ENCODE measurements at places on chromosomes 11 and 22.

GRCh38 chr11:100512475-100512874, 174.6 kb upstream of the ARHGAP42 start:
- no peak for DNase-seq

DNA sequence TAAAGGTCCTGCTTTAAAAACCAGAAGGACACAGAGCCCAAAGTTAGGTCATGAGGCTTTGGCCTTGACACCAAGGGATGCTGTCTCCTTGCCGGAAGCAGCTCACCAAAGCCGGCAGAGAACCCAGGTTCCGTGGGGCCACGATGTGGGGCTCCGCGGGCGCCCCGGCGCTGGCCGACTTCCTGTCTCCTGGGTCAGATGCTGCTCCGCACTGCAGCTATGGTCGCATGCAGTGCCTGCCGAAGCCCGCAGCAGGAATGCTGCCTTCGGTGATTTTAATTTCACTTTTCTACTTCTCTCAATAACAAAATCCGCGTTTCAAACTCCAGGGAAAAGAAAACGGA, 454 bp upstream of the OTUB1 start:
- no peak for DNase-seq

DNA sequence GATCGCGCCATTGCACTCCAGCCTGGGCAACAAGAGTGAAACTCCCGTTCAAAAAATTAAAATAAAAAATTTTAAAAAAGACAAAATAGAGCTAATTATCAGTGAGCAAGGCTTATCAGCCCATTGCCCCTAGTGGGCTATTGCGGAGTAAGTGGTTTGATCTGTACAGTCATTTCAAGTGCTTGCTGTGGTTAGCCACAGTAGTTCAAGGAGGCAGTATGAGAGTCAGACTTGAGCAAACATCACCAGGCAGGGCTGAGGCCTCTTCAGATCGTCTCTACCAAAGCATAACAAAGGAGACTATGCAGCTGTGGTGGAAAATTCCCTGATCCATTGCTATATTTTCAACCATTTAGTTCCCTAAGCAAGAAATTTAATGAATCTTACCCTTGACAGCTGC, 4.3 kb upstream of the SBF2 start:
- DNase-seq = no peak

DNA sequence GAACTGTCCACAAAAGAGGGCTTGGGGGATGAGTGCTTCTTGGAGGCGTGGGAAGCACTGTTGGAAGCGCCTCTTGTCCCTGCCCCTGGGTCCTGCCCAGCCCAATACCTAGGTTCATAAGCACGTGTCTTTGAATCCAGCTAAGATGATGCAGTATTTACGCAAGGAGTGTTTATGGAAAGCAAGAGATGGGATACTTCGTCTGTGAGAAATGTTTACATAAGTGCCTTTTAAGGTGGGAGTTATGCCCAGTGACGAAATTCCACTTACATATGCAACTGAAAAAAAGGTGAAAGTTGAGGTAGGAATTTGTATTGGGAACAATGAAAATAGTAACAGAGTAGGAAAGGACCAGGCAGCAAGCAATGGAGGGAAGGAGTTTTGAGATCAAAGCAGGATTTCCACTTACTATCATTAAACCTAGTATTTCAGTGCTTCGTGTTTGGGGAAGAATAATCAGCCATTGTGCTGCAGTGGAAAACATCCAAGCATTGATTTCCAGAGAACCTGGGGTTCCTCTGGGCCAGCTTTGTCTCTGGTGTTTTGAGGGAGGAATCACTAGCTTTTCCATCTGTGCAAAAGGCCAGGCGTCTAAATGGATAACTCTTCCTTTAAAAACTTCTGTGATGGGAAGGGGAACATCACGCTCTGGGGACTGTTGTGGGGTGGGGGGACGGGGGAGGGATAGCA, 115.3 kb upstream of the TTC12 start:
- peak; percentile 12 for DNase-seq

DNA sequence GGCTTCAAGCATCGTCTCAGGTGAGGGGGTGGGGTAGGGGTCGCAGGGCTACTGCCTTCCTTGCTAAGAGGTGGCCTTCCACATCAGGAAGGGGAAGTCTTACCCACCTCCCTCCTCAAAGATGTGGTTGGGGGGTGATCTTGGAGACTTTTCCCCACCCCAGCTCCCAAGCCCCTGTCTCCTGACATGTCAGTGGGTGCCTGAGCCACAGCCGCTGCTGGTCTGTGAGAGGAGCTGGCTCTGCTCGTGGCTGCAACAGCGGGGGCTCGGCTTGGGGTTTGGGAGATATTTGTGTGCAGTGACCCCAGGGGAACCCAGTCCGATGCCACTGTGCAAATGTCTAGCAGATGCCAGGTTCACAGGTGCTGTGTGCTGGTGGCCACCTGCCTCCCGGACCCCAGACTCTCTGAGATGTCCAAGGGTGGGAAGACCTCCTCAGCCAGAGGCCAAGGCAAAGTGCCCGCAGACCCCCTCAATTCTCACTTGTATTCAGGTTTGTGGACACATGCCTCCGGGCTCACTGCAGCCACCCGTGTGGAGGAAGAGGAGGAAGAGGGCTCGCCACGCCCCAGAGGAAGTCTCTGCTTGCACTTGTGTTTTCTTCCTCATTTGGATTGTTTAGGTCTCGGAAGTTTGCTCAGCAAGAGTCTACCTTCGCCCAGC, 1.9 kb downstream of the KCNQ1 start:
- DNase-seq = no peak

GRCh38 chr11:128018692-128019091, 568.7 kb downstream of the ETS1 start:
- DNase-seq = no peak

DNA sequence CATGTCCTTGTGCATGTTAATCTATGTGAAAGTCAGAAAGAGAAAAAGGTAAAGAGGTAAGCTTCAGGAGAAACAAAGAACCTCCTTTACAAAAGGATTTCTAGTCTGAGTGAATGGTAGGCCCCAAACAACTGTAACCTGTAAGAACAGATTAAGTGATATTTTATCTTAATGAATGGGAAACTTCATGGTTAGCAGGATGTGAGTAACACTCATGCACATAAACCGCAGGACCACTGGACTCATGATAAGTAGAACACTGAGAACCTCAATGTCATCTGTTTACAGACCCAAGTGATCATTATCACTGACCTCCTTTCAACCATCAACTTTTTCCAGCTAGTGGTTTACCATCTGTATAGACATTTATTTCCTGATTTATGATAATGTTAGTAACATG, 19.9 kb downstream of the OR8G5 start:
- DNase-seq = no peak

DNA sequence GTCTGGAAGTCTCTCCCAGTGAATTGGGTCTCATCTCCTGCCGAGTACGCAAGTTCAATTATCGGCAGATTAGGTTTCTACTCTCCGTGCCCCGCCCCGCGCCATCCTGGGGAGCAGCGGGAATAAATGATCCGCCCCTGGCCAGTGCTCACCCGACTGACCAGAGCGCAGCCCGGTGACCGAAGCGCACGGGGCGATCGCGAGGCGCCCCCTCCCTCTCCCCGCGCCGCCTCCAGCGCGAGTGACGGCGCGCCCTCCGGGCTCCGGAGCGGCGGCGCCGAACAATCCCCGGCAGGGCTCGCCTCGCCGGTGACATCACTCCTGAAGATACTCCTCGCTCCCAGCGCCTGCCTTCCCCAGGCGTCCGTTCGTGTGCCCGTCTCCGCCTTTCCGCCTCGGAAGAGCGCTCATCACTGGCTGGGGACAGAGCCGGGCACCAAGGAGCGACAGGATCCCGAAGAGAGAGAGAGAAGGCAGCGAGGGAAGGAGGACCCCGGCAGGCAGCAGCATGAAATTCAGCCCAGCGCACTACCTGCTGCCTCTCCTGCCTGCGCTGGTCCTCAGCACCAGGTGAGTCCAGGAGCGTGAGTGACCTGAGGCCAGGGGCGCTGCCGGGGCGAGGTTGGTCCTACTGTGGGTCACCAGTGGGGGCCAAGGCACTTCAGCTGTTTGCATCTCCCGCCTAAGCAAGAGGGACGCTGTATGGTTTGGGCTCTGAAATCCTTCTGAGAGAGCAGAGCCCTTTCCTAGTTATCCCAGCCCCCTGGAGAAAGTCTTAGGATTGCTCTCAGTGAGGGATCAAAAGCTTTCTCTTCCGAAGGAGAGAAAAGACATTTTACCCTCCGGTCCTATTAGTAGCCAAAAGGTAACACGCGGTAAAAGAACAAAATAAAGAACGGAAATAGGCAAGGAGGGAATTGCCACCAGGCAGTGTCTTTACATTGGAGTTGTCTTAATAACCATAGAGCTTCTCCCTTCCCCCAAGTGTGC, at the start of gene LUZP2:
LUZP2 (plus strand) TSS at position 318 of the 990 bp plus-strand sequence.
- peak; percentile 39 for DNase-seq

- no peak for DNase-seq
Observed at GRCh38 chr11:112805658-112806057, 155.6 kb upstream of the NCAM1 start.

DNA sequence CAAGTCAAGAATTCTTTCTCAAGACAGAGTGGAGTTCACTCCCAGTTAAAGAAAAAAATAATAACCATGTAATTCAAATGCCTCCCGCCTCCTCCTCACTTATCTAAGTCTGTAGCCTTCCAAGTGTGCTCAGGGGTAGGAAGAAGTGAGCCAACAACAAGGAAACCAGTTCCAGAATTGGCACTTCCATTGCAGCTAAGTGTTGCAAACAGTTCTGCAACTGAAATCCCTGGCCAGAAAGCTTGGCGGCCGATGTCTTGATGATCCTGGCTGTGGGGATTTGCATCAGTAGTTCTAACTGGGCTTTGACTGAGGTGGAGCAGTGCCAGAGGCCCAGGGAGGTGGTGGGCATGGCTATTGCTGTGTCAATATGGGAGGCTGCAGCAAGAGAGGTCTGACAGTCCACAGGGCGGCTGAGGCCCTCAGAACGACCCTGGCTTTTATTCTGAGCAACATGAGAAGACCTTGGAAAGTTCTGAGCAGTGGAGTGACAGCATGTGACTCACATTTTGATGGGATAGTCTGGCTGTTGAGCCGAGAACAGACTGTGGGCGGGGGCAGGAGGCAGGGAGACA, 19.2 kb downstream of the DHCR7 start:
- no peak for DNase-seq

- DNase-seq = no peak
Observed at GRCh38 chr11:117199053-117199915, at the start of gene TAGLN. TAGLN (plus strand) TSS chr11:117199370; CDS start chr11:117203014, 3,644 bp downstream.

GRCh38 chr11:68213135-68213515, at the start of gene KMT5B:
KMT5B (minus strand) TSS chr11:68213296; CDS start chr11:68190076, 23,220 bp downstream.
- no peak for DNase-seq

DNA sequence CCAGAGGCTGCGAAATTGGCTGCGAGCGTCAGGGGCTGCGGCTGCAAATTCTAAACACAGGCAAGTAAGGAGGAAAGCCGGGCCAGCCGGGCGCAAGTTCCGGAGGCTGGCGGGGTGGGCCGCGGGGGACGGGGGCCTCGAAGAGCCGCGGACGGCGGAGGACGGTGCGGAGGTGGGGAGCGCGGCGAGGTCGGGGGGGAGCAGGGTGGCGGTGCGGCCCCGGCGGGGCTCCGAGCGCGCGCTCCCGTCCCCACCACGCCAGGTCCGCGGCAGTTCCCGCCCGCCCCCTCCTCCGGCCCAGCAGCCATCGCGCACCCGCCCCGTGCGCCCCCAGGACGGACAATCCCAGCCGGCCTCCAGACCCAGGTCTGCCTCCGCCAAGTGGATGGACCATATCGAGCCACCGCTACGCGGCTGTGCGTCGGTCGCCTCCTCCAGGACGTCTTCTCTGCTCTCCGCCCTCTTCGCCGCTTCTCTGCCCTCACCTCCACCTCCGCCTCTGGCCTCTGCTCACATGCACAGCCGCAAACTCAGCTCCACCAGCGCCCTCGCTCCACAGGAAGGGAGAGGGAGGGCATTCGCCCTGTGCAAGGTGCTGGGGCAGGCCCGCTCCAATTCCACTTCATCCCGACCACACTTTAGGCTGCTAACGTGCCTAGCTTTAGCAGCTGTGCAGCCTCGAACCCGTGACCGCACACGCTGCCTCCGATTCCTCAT, 7.2 kb downstream of the ELFN2 start:
- no peak for DNase-seq

GRCh38 chr11:33307984-33308383, 50.8 kb downstream of the HIPK3 start:
- no peak for DNase-seq

- DNase-seq = no peak
Observed at GRCh38 chr11:2460540-2461252, 15.9 kb downstream of the KCNQ1 start.

DNA sequence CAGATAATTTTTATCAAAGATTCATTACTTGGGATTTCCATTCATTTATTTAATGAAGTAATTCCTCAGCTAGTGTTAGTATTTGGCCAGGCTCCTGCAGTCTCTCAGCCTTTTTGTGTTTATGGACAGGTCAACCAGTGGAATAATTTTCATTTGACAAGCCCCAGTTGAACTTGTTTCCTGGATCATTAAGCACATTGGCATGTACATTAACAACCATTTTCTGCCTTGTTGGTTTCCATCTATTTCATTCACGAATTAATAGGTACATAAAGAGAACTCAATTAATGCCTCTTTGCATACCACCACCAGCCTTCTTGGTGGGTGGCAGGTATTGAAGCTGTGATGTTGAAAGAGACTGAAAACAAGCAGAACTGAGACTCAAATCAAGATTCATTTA, 745.2 kb downstream of the KCNA4 start:
- no peak for DNase-seq

GRCh38 chr11:2789791-2790567, 90.2 kb upstream of the KCNQ1OT1 start:
- no peak for DNase-seq

DNA sequence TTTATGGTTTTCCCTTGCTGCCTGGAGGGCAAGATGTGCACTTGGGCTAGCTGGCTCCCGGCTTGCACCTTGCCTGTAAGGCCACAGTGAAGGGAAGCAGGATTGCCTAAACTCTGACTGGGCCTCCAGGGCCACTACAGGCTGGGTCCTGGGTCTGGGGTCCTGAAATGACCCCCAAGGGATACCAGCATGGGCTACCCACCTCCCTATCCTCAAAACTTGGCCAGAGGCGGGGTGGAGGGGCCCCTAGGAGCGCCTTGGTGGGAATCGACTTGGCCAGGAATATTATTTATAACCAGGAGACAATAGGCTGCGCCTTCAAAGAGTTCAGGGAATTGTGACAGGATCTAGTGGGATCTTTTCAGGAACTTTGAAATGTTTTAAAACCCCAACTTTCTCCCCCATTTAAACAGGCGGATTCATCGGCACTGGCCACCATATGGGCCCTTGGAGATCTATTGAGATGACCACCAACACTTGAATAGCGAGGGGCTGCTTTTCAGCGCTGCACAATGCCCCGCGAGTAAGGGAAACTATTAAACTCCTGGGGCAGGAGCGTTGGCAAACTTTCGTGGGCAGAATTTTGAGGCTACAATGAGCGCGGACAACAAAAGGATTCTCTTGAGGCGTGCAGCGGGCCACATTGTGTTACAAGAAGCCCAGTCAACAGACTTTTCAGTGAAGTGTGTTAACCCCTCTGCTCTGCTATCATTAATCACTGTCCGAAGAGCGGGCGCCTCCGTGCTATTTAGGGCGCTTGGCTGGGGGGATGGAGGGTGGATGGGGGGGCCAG, 15.2 kb downstream of the PAX6 start:
- DNase-seq = no peak

GRCh38 chr11:99343117-99343516, 322.4 kb downstream of the CNTN5 start:
- no peak for DNase-seq

DNA sequence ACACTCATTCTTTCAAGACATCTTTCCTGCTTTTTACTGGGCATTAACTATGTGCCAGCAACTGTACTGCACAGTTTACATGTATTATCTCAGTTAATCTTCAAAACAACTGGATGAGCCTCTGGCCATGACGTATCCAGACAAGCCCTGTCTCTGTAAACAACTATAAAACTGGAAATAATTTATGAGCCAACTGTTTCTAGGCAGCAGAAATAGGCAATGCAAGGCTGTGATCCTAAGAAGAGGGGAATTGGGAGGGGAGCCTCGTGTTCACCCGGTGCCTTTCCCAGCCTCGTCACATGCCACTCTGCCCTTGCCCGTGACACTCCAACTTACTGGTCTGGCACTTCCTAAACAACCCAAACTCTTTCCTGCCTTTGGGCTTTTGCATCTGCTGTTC, 82.8 kb downstream of the FBXO7 start:
- no peak for DNase-seq

All from substantia nigra (tissue), 51 donors.